NCI-H2081 treated with DMSO at 0.1 percent for 48 hours (cell line): ENCODE measurements at places on chromosomes 5 and 9.

DNA sequence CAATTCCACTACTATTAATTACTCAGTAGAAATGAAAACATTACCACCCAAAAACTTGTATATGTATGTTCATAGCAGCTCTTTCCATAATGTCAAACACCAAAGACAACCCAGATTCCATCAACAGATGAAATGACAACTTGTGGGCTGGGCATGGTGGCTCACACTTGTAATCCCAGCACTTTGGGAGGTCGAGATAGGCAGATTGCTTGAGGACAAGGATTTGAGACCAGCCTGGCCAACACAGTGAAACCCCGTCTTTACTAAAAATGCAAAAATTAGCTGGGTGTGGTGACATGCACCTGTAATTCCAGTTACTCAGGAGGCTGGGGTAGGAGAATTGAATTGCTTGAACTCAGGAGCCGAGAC is 11.5 kb downstream of the UIMC1 start:
- DNase-seq, result no peak

DNA sequence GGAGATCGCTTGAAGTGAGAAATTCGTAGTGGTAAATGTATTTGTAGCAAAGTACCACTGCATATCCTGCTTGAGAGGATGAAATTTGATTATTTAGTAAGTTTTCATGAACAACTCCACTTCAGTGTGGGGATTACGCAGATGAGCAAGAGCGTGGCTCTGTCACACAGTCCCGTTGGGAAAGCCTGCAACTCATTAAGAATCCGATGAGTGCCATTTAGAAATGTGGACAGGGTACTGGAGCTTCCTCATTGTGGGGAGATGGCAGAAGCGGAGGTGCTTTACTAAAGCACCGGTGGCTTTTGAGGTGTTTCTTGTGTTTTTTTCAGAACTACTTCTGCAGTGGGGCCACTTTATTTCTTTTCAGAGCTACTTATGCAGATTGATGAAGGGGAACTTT is 1.4 kb downstream of the TJP2 start:
- DNase-seq, result no peak

- no peak for DNase-seq
Measured at GRCh38 chr9:77661566-77662085, 13.5 kb upstream of the GNA14 start.

GRCh38 chr5:58411372-58411771 is 48.5 kb downstream of the PLK2 start:
- DNase-seq, result no peak

GRCh38 chr5:45262061-45262590 is 434.1 kb downstream of the HCN1 start:
- no peak for DNase-seq

- DNase-seq, result no peak
Measured at GRCh38 chr9:73116031-73116430, 35.6 kb upstream of the ANXA1 start.

GRCh38 chr9:122791872-122792669 is 3.3 kb downstream of the OR5C1 start:
- DNase-seq, result no peak

GRCh38 chr9:128242828-128243214 is 33.0 kb downstream of the GOLGA2 start:
- no peak for DNase-seq

DNA sequence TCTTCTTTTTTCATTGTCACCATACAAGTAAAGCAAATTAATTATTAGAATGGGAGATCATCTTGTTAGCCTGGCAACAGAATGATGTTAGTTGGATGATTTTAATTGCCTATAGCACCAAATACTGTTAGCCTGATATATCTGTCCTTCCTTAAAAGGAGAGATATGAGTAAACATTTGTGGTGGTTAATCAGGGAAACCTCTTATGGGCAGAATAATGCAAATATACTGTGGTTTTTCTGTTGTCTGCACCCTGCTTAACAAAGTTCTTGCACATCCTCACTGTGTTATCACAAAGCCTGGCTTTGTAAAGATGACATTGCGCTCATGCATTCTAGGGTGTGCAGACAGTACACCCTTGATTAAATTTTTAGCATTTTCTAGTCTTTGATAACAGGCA is 254.9 kb upstream of the SMC2 start:
- no peak for DNase-seq

- DNase-seq, result no peak
Measured at GRCh38 chr5:161312882-161313281, 233.6 kb downstream of the GABRB2 start.

DNA sequence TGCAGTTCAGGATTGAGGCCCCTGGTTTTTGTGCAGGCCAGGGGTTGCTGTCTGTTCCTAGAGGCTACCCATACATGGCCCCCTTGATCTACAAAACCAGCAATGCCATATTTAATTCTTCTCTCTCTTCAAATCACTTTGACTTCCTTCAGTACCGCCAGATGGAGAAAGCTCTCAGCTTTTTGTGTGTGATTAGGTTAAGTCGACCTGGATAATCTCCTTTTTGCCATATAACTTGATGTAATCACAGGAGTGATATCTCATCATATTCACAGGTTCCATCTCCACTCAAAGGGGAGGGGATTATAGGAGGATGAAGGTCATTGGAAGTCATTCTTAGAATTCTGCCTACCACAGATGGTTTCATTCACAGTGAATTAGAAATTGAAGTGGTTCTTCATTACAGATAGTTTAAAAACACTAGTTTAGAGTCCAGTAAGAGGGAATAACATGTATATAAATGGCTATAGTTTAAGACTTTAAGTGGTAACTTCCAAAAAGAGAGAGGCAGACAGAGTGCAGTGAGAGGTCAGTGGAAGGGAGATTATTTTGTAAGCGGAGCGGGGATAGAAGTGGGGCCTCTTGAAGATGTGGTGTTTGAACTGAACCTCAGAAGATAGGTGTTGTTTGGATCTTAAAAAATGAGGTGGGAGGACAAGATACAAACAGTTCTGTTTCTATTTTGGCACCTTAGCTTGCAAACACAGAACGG is 85.9 kb downstream of the GALNT10 start:
- DNase-seq, result no peak

DNA sequence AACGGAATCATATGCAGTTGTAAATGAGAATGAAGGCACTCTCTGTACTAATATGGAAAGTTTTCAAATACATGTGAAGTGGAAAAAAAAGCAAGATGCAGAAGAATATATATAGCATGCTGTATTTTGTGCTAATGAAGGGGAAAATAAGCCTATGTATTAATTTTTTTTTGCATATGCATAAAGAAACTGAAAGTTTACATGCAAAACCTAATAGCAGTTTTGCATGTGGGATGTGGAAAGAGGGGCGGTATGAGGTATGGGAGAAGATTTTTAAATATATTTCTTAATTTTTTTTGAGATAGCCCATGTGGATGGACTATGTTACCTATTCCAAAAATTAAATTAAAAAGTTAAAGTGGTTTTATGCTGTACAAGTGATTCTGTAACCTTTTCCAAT is 83.7 kb upstream of the IL12B start:
- DNase-seq, result no peak

DNA sequence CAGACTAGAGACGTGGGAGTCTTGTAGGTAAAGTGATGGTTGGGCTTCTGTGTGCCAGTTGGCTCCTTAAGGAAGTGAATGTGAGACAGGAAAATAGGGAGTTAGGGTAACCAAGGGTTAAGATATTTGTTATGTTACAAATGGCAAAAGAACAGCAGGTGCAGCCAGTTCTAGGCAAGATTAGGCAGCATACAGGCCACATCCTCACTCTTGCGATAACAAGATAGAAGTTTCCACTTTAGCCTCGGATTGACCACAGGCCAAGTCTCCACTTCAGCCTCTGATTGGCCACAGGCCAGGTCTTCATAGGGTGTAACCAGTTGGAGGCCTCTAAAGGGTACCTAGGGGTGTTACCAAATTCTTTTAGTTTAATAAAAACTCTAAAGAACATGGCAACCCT is 54.6 kb upstream of the ABCA1 start:
- DNase-seq, result no peak

DNA sequence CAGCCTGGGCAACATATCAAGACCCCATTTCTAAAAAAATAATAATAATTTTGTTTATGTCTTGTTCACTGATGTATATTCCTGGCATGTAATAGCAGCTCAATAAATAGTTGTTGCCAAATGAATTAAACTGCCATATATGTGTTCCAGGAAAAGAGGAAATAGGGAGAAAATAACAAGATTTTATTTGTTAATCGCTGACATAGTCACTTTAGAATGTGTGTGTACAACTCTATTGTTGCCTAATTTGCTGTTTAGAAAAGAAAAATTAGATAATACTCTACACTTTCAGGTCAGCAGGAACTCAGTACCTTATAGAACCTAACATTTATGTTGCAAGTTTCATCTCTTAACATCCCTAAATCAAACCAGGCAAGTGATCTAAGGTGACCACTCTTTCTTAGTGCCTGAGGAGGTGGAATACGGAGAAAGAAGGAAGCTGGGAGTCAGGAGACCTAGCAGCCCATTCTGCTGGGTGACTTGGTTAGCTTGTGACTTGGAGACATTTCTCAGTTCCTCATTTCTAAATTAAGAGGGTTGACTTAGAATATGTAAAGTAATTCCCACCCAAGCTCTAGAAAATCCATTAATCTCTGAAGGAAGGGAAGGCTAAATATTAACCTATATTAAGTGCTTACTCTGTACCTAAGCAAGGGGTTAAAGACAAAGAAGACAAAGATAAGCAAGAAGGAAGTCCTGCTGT is 110.3 kb upstream of the IQGAP2 start:
- DNase-seq, result no peak

DNA sequence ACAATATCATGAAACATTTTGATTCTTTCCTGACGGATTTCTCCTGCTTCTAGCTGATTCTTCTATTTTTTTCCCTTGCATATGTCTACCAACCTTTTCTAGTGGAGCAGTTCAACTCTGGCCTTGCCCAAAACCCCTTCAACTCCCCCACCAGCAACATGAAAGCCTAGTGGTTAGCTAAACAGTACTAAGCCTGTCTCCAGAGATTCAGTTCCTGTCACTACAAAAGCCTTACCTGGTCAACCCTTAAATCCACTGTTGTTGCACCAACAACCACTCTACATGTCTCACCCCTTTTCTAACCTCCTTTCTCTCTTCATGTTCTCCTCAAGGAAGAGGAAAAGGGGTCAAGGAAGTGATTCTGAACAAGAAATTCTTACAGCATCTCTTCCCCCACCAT is 74.8 kb upstream of the PIK3R1 start:
- DNase-seq, result no peak

DNA sequence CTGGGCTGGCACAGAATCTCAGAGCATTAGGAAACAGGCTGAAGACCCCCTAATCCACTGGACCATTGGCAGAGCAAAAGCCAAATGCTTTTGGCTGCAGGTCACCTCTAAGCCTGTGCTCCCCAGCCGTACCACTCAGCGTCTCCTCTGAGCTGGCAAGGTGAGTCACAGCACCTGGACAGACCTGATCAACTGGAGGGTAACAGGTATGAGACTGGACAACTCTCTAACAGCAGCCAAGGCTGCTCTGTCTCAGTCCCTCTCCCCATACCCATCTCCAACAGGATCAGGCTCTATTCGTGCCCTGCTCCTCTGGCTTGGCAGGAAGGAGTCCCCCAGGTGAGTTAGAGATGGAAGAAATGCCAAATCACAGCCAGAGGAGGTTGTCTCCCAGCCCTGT is 4.7 kb downstream of the GOLGA2 start:
- DNase-seq, result no peak

DNA sequence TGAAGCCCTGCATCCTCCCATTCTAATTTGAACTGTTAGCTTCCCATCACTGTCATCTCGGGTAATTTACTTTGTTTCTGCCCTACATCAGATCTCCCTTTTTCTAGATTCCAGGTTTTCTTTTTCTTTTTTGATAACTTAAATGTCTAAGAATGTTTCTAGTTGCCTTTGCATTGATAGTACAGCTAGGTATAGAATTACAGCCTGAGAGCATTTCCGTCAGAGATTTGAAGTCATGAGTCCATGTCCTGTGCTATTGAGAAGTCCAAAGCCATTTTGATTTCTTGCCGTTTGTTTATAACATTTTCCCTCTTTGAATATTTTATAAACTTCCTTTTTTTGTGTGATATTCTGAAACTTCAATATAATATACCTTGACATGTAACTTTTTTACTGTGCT is 5.3 kb downstream of the TENT2 start:
- no peak for DNase-seq

DNA sequence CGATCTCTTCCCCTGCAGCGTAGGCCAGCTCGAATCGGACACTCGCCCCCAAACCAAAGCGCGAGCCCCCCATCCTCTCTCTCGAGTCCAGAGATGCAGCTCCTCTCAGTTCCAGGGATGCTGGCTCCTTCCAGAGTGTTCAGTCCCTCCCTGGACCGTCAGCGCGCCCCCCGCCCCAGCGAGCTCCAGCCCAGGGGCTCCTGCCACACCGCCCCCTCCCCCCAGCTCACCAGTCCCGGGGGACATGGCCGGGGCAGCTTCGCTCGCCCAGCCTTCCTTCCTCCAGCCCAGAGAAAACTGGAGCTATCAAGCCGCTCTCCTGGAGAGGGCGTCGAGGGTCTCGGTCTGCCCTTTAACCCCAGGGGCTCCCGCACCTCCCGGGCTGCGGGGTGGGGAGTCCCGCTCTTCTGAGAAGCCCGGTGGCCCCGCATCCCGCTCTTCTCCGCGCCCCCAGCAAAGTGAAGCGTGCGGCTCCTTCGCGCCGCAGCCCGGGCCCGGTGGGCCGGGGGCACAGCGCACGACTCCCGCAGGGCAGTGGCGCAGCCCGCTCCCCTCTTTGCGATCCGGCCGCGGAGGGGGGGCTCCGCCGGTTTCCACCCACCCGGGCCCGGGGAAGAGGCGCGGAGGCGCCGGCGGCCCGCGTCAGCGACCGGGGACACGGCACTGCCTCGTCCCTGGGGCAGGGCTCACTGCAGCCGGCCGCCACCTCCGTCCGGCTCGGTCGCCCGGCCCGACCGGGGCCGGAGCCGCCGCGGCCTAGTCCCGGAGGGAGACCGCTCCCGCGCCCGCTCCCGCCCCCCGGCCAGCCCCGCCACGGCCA is 587 bp downstream of the MIER3 start:
- DNase-seq, result no peak

GRCh38 chr5:10441992-10442435 is 335 bp downstream of the ROPN1L start:
- DNase-seq, result no peak

DNA sequence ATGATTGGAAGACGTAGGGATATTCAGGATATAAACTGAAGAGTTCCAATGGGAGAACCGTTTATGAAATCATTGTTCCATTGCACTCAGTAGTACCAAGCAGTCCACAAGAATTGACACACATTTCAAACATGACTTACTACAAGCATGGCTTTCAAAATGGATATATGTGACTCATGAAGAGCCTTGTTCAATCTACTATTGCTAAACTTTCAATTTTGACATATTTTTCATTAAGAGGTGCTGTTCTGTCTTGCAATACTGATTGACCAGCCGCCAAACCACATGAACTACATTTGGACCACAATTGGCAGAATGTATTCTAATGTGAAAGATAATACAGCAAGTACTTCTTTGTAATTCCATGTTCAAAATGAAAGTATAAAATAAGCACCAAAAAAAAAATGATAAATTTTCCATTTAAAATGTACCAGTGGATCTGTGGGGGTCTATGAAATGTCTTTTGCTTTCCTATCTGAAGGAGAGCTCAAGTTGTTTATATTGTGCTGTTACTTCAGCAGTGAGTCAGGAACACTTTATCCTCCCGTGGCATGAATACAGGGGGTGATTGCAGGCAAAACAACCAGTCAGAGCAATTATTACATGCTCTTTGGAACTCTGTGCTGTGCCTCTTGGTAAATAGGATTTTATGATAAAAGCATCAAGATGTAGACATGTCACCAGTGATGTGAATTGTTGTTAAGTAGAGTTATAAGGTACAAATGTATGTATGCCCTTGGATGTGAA is 366.0 kb downstream of the ARRDC3 start:
- DNase-seq, result no peak

- no peak for DNase-seq
Measured at GRCh38 chr9:111985315-111985714, 88.7 kb downstream of the UGCG start.
